ENCODE measurements at places on chromosomes 6 and 20.

DNA sequence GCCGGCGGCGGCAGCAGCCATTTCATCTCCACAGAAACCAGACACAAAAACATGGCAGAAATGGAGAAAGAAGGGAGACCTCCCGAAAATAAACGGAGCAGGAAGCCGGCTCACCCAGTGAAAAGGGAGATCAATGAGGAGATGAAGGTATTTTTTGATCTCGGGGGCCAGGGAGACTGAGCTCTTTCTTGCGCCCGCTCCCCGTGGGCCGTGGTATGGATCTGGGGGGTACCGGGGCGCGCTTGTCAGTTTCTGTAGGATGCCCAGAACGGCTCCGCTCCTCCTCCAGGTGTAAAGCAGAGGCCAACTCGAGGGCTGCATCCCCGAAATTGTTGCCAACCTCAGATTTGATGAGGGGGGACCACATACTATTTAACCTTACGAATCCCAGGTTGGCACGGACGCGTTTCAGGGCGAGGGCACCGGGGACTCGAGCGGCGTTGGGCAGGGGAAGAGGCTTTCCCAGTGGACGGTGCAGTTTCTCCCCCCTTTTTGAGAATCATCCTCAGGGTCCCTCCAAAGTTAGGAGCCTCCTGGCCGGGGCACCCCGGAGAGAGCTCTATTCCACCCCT, 735 bp downstream of the SOBP start:
- DNase-seq = peak; percentile 5

DNA sequence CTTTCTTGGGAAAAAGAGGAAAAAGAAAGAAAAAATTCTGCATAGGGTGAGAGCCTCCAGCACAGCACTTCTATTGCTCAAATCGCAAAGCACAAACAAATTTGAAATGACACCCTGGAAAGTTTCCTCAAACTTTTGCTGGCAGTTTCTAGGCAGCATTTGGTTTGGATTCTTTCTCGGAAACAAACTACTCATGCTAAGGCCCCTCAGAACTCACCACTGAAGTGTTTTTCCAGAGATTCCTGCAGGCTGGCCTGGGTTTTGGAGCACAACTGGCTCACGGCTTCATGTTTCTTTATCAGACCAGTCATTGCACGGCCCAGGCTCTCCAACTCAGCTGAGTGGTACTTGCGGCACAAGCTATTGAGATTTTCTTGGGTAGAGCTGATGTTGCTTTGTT, 237.8 kb downstream of the SYNE1 start:
- DNase-seq = no peak

DNA sequence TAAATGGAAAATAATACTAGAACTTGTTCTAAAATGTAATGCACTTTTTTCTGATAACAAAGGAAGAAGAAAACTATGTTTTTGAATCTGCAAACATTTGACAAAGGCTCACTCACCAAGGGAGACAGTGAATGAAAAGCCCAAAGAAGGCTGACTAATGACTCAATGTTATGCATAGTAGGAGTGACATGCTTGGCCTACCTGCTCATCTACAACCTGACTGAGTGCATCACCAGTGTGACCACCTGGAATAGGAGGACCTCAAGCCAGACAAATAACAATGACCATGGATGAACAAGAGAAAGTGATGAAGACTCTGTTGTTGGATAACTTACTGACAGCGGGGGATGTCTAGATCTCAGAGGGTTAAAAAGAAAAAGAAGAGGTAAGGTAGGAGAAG, 157.2 kb downstream of the SIM1 start:
- DNase-seq = no peak

DNA sequence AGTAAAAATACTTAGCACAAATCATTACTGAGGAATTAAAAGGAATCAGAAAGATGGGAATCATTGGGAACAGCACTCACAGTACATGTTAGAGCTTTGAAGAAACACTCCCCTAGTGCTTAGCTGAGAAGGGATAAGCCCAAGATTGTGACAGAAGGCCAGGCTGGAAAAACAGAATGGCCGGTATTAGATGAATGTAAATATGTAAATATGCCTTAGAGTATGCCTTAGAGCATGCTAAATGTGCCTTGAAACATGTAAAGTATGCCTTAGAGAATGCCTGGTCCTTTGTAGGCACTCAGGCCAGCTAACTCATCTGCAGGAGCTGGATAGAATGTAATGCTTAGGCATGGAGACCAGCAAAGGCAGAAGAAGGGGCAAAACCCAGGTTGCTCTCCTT, 10.6 kb upstream of the TENT5A start:
- DNase-seq = no peak

- no peak for DNase-seq
Observed at GRCh38 chr6:13373488-13373886, 45.1 kb upstream of the TBC1D7 start.

DNA sequence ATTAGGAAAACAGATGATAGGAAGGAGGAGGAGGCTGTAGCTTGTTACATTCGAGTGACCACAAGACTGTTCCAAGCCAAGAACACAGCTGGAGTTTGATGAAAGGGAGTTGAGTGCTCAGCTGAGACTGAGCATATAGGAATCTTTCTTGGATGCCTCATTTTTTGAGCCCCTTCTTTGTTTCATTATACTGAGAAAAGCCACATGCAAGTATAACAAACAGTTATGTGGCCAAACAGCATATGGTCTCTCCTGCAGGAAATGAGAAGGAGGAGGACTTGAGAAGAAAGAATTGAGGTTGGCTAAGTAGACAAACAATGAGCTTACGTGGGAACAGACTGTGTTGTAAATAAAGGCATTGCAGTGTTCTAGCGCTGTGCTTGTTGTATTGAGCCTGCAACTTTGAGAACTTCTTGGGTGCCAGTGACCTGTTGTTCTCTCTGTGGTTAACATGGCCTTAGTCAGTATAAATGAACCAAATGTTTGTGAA, 78.3 kb downstream of the AKAP7 start:
- DNase-seq = no peak
